Suppressor macrophage treated with lipopolysaccharide for 1 hour (primary cell): ENCODE measurements at places on chromosomes 3 and 15.
A peak's percentile ranks its signal among the peaks of the same experiment; 100 is the strongest.

- no peak for DNase-seq
These were observed 56.9 kb downstream of the GLCE start for GRCh38 chr15:69217381-69217780.

DNA sequence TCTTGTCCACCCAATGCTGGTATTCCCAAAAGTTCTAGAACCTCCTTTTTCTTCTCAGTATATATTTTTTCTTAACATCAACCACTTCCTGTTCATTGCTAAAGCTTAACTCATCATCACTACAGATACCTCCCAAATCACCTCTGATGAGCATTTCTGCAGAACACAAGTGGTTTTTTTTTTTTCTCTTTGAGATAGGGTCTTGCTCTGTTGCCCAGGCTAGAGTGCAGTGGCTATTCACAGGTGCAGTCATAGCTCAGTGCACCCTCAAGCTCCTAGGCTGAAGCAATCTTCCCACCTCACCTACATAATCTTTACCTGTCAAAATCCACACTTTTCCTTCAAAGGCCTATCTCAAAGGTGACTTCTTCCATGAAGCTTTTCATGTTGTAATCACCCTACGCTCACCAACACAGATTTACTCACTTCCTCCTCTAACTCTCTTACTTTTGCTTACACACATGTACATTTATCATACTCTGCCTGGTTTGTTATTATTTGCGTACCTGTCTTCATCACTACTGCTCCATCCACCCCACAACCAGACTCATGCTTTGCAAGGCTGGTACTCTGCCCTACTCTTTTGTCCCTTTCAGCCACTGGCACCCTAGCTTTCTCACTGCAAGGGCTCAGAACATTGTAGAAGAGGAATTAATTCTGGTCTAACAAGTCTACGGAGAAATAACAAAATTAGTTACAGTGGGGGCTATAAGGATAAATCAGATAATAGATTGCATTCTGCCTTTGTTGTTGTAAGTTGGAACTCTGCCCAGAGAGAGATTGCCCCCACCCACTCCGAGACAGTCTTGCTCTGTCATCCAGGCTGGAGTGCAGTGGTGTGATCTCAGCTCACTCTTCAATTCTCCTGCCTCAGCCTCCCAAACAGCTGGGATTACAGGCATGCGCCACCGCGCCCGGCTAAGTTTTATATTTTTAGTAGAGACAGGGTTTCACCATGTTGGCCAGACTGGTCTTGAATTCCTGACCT, 27.5 kb downstream of the HERC1 start:
- peak; percentile 43 for DNase-seq

DNA sequence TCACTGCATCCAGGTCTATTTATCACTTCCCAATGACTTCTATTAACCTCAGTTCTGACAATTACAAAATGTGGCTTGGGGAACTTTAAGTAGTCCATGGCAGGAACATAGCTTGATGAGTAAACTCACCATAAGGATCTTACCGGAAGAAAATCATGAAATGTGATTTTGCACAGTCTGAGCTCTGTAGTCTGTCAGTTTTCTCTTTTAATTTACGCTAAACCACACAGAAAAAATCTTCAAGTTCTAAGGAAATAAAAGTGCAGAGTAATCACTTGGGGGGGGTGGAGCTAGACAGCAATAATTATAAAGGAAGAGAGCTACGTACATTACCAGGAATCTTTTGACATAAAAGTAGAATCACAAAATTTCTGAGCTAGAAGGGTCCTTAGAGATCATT, 9.2 kb downstream of the TBC1D5 start:
- DNase-seq, result peak; percentile 25

DNA sequence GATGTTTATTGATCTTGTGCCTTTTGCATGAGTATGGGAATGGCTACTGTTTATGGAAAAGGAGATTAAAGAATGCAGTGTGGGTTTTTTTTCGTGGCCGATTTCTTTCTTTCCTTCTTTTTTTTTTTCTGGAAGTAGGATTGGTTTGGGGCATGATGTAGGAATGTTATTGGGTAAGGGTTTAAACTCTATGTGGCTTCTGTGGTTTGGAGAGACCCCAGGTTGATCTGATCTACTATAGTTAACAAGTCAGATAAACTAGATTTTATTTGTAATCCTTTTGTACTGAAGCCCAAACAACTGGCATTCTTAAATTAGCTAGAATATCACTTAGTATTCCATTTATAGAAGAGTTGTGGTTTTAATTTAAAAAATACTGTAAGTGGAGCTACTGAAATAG, 304.8 kb downstream of the LPP start:
- DNase-seq, result no peak

GRCh38 chr3:179037351-179037750, 34.3 kb downstream of the ZMAT3 start:
- DNase-seq, result peak; percentile 18

GRCh38 chr3:126439968-126440708, 35.6 kb downstream of the ZXDC start:
- DNase-seq, result no peak

DNA sequence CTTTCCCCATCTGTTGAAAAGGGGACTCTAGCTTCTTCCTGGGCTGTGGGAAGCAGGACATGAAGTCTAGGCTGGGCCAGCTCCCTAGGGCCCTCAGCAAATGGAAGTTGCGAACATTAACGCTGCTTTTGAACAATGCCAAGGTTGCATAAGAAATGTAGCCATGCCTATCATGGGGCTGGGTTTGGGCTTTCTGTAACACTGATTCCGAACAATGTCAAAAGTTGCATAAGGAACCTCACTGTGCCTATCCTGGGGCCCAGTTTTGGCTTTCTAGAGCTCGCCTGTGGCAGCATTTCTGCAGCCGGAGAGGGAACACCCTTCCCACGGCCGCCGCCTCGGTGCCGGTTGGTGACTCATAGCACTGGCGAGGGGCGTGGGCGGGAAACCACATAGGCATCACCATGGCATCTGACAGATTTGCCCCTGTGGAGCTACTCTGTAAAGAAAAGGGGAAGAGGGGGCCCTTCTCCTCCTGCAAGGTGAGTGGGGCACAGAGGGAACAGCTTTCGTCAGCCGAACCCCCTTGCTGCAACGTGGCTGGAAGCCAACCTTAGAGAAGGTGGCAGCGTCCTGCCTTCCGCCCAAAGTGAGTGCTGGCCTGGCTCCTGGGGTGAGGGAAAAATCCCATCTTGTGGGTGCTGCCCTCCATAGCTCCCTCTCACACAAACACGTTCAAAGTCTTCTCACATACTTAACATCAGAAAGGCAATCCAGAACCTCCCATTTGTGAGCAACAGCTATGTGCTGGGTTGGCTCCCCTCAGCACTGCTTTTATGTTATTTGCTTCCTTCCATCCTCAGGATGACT, 46.6 kb upstream of the ATP2B2 start:
- DNase-seq, result peak; percentile 97

- no peak for DNase-seq
These were observed 5.4 kb upstream of the ACSBG1 start for GRCh38 chr15:78239811-78240210.

- peak; percentile 15 for DNase-seq
These were observed 45.4 kb downstream of the GRK7 start for GRCh38 chr3:141808586-141808985.

- no peak for DNase-seq
These were observed 45.4 kb downstream of the IGF2BP2 start for GRCh38 chr3:185779461-185779860.

DNA sequence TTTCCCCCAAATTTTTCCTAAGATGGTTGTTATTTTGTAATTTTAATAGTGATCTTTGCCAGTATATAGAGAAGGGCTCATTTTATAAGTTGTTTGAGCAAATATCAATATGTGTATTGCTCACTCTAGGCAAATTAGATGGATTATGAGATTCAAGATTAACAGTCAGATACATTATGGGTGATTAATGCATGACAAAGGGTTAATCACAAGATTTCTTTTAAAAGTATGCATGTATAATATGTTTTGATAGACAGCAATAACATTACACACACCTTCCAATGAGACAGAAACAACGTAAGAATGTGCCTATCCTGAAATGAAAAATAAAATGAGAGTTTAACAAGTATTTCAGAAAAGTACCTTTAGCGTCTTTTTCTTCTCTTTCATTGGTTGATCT, 547.6 kb upstream of the AGTR1 start:
- no peak for DNase-seq

GRCh38 chr3:175713268-175713667, 854.1 kb downstream of the NAALADL2 start:
- DNase-seq, result no peak

- DNase-seq, result no peak
These were observed 22.4 kb upstream of the RAB7A start for GRCh38 chr3:128703561-128703960.

DNA sequence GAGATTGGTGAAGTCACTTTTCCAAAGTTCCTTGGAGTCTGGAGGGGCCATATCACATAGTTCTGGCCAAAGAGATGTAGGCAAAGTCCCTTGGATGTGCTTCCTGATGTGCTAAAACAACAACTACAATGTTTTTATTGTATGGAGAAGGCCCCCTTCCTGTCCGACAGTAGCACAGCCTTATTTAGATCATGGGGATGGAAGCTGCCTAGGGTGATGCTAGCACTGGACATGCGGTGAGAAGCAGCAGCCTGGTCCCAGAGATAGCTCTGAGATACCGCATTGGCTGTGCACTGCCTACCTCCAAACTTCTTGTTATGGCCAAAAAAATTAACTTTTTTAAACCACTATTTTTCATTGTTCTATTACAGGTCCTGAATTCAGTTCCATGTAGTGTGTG, 137.6 kb downstream of the AQP9 start:
- no peak for DNase-seq

DNA sequence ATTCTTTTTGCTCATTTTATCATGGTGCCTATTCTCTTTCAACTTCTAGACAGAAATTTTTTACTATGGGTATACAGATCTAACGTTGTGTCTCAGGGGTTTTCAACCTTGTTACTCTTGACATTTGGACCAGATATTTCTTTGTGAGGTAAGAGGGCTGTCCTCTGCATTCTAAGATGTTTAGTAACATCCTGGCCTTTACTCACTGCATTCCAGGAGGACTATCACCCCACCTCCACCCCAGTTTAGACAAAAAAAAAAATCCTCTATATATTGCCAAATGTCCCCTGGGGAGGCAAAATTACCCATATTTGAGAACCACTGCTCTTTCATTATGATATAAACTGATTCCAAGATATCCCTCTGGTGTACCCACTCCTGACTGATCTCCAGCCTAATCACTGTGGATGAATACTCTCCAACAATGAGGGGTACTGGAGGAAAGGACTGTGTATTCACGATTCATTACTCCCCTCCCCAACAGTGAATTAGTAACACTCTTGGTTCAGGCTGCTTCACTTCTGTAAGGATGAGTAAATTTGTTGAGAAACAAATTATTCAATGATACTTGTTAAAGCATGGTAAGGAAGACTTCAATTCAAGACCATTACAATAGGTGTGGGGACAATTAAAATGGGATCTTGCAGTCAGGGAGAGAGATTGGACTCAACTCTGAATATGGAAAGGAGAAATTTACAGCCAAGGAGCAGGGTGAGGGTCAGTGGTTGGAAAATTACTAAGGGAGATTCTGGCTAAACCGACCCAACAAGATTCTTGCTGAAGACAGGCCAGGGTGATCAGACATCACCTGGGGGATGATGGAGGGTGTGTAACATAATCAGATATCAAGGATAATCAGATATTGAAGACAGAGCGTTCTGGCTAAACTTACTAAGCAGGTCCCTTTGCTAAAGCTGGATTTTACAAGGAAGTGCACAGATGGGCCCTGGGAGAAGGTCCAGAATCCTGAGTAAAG, 123.8 kb upstream of the DAZL start:
- DNase-seq, result no peak

DNA sequence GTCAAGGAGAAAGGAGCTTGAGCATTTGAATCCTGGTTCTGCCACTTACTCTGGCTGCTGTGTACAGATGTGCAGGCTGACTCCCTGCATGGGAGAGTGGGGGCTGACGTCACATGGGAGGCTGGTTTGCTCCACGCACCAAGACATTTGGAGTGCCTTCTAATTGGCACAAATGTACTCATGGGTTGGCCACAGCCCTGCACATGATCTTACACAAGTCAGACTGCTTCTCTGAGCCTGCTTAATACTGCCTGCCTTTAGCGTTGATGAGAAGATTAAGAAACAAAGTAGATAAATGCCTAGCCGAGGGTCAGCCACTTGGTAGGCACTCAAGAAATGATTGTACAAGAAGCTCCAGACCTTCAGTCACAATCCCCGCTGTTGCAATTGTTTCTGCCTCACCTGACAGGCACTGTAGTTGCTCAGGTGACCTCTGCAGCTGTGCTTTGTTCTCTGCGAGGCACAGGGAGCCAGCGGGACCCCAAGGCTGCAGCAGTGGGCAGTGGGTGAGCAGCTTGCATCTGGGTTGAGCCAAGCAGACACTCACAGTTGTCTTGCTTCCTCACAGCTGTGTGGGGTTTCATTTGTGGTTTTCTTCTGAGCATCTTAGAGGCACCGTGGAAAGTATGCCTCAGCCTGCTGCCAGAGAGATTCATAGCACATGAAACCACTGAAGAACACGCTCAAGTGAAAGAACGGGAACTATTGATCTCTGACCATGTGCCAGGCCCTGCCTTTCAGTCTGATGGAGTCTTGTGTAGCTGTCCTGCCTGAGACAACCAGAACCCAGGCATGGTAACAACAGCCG, 33.1 kb downstream of the GRK7 start:
- peak; percentile 77 for DNase-seq

GRCh38 chr15:45535486-45536042, 13.0 kb upstream of the SLC30A4 start:
- DNase-seq, result no peak

GRCh38 chr3:175015056-175015635, 156.0 kb downstream of the NAALADL2 start:
- no peak for DNase-seq

DNA sequence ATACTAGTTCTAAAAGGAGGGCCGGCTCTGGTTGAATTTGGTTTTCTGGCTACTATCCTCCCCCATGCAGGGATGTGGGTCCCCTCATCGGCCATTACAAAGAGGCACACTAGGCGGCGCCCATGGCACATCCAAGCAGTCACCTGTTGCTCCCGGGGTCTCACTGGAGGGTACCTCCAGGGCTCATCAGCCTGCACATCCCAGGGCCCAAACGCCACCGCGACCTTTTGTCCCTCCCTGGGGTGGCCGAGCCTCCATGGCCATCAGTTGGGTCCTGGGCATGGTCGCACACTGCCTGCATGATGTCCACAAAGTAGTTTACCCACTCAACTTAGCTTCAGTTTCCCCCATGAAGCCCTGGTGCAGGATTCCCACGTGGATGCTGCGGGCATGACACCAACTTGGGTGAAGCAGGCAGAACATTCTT, 28.3 kb downstream of the IDH3A start:
- peak; percentile 14 for DNase-seq

- DNase-seq, result peak; percentile 20
These were observed 125.2 kb upstream of the DPH6 start for GRCh38 chr15:35671197-35671596.
